RWPE2 (cell line): ENCODE measurements at places on chromosomes 6 and 20.

- DNase-seq: no peak
These were observed 33.5 kb downstream of the TPBG start for GRCh38 chr6:82396964-82397751.

DNA sequence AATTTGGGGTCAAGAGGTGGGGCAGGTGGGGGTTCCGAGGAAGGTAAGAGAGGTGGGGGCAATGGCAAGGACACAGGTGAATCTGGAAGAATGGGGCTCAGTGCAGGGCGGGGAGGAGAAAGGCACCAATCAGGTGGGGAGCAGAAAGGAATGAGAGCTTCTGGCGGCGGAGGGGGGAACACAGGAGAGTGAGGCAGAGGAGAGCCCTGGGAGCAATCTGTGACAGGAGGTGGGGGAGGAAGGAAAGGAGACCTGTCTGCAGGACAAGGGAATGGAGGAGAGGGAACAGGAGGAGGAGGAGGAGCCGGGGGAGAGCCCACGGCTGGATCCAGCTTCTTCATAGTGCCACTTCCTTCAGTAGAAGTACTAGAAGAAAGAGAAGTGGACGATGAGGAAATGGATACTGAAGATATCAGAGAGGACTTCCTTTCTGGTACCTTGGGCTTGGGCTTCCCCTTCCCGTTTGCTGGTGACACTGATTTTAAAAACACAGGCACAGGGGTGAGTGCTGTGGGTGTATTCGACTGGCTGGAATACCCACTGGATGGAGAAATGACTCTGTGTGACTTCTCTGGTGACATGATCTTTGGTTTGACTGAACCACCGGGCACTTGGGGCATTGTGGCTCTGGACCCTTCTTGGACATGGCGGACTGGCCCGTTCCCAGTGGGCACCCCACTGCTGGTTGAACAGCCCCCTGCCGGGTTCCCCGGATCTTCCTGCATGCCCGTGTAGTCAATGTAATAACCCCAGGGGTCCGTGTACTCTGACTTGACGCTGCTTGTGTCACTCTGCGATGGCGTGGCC, 27.4 kb downstream of the HEBP2 start:
- no peak for DNase-seq

DNA sequence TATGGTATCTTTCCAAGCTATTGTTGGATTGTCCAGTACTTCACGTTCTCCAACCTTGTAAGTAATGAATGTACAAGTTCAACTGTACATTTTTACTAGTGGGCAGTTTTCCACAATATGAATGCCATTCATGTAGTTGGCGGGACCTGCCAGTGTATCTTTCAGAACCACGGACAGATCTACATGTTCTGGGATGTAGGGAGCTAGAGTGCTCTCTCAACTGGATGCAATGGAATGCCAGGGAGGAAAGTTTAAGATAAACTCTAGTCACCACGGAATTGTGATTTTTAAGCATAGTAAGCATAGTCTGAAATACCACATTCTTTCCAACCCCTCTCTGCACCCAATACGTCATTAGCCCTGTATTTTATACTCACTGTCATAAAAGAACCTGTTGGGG, 21.5 kb upstream of the HLA-C start:
- DNase-seq: no peak

GRCh38 chr20:50278684-50279531, 88.3 kb downstream of the CEBPB start:
- DNase-seq: peak; percentile 83

GRCh38 chr6:45872827-45873365, 142.8 kb downstream of the CLIC5 start:
- DNase-seq: no peak

GRCh38 chr20:36043441-36043840, 75.1 kb downstream of the CNBD2 start:
- DNase-seq: no peak

DNA sequence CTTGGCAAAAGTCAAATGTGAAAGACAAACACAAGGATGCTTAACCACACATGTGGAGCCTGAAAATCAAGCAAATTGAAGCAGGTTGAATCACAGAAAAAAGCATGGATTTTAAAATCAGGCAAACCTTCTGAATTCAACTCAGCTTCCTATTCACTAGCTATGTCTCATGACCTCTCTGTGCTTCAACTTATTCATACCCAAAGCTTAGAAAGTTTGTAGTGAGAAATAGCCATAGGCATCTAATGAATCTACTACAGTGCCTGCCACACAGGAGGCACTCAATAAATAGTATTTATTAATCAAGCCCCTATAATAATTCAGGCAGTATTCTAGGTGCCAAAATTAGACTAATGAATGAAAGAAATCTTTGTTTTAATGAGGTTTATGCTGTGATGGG, 112.2 kb upstream of the TNFAIP3 start:
- no peak for DNase-seq

DNA sequence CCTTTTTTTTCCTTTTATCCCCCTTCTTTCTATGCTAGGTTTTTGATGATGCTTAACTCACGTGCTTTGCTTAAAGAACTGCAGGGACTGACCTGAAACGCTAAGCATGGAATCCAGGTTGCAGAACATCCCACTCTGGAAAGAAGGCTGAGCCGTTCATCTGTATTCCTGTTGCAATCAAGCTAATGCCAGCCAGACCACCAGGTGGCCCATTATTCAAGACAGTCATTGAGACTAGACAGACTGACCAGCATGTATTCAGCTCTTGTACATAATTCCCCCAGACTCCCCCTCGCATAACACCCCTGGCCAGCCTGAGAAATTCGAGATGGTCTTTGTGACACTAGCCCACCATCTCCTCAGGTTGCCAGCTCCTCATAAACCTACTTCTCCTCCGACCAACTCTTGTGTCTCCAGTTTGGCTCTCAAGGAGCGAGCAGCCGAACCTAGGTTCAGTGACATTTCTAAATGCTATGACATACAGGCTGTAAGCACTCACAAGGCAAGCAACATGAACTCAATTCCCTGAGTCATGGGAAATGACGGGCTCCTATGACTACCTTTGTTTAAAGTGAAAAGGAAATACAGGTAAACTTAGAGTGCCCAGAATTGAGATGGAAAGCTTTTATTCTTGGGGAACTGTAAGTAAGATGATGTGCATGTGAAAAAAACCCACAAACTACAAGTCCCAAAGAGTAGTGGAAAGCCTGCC, 309.3 kb upstream of the CDYL start:
- DNase-seq: no peak

DNA sequence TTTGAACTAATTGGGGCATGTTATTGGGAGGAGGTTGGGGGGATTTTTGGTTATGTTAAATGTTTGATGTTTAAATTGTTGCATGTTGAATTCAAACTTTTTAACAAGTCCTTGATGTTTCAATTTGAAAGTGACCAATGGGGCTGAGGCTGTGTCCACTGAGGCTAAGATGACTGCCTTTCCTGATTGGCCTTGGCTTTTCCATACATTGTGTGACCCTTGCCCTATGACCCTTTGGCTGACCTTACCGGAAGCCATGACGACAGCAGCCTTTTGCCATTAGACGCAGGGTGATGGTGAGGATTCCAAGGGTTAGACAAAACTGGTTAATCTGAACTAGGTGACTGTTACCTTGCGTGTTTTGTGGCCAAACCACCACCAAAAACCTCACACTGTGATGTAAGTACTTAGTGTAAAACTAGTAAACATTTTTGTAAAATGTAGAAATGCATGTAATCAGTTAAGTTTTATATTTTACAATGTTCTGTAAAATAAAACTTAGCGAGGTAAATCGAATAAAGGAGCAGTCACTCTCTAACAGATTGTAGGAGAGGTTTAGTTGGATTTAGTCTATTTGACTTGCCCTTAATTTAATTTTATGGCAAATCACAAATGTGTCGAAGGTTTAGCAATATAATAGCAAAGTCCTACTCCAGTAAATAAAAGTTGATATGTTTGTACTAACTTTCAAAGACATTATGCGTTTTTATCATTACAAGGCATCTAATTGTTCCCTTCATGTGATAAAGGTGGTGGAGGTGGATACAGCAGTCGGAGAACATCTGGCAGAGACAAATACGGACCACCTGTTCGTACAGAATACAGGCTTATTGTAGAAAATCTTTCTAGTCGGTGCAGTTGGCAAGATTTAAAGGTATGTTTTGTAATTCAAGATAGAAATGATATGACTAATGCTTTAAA, 1.6 kb downstream of the SRSF6 start:
- DNase-seq: no peak

- peak; percentile 96 for DNase-seq
These were observed 52.6 kb upstream of the NFATC2 start for GRCh38 chr20:51595058-51595532.

- DNase-seq: no peak
These were observed 250.6 kb downstream of the SAMD5 start for GRCh38 chr6:147759093-147759492.

DNA sequence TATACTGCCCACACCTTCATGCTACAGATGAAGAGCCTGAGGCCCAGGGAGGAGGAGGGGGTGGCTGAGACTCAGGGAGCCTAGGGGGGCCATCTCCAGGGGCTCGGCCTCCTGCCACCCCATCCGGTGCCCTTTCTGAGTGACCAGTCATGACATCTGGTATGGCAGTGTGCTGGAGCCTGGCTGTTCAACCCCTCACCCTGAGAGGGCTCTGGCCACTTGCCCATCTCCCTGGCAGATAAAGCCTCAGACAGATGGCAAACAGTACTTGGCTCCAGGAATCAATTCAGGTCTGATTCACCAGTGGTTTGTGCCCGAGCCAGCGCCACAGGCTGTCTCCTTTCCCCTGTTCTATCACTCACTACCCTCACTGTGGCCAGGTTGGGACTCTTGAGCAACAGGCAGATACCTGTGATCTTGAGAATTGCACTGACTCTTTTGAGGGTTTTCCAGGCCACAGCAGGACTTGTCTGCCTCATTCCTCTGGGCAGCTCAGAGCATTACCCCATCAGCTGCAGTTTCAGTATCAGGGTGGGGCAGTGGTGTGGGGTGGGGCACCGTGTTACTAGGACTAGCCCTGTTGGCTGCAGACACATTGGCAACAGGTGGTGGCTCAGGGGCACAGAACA, 22.8 kb downstream of the SRSF3 start:
- peak; percentile 87 for DNase-seq

DNA sequence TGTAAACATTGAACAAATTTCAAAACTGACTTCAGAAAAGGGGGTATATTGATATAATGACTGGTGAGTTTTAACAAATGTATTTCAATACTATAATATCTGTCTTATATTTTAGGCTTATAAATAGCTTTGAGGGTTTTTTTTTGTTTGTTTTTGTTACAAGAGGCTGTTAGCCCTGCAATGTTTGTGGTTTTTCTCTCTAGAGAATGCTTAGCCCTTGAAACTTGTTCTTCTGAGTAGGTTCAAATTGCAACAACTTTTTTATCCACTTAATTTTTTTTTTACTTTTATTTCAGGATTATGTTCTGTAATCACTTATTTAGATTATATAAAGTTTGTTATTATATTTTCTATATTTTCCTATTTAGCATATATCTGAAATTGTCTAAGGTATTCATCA, 333.2 kb downstream of the RIMS1 start:
- DNase-seq: no peak

GRCh38 chr6:70586114-70586513, 19.4 kb downstream of the SDHAF4 start:
- no peak for DNase-seq

GRCh38 chr6:72825315-72825911, 203.5 kb downstream of the KCNQ5 start:
- DNase-seq: no peak

DNA sequence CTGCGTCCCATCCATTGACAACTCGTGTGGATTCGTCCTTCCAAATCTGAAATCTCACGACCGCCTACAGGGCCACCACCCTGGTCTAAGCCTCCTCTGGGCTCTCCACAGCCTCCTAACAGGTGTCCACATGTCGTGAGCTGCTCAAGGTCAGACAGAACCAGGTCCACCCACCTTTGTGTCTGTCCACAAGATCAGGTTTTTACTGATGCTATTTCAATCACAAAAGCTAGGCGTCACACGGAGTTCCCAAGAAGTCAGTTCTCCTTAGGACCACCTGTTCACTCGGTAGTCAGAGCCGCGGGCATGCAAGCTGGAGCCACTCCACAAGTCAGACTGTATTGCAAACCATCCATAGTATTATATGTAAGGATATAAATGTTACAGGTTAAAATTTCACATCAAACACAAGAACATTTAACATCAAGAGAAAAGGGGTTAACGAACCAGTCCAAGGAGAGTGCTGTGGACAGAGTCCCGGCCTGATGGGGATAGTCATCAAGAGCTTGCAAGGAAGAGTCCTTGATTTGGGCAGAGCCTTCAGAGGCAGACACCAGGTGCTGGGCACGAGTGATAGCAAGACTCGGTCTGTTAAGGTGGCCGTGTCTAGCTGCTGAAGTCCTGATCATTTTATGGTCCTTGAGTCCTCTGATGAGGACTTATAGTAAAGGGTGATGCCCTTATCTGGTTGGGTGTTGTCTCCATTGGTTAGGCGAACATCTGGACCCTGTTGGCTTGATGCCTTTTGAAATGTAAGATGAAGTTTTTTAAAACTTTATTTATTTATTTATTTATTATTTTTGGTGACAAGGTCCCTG, 731 bp upstream of the DNPH1 start:
- peak; percentile 20 for DNase-seq

- DNase-seq: no peak
These were observed 4.1 kb downstream of the MAP1LC3A start for GRCh38 chr20:34562641-34563040.

DNA sequence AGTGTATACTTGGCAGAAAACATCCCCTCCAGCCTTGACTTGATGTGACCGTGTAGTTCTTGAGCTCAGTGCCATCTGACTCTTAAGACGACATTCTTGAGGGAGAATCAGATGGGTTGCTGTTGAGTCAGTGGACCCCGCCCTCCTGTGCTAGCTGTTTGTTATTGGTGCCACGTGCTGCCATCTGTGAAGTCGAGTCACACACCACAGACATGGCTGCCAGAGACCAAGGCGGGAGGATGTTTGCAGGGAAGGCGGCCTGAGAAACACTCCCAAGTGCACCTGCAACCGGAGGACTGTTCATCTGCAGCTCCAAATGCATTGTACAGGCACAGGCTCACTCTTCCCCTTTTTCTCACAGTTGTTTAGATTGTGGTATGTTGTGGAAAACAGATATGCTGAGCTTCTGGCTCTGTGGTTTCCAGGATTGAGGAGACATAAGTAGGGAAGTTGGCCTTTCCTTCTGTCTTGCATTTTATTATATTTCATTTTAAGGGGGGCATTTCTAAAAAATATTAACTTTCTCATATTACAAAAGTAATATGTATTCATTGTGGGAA, 345.3 kb upstream of the ZFP64 start:
- DNase-seq: no peak

DNA sequence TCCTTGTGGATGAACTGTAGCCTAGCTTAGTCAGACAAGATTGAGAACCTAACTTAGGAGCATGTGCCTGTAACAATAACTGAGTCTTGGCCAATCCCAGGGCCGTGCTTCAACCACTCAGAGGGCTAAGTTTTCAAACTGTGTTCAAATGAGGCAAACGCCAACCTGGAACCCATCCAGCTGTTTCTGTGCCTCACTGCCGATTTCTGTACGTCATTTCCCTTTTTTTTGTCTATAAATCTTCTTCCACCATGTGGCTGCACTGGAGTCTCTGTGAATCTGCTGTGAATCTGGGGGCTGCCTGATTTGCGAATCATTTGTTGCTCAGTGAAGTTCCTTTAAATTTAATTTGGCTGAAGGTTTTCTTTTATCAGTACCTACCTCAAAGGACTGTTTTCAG, 115.0 kb upstream of the CHD6 start:
- DNase-seq: no peak

- no peak for DNase-seq
These were observed 2.6 kb downstream of the FASTKD5 start for GRCh38 chr20:3156811-3157619.

GRCh38 chr6:164929408-164929977, 379.9 kb downstream of the C6orf118 start:
- DNase-seq: no peak
